ENCODE measurements at places on chromosomes 5 and 9.

GRCh38 chr9:84206801-84207370 is 133.7 kb downstream of the SLC28A3 start:
- no peak for DNase-seq

DNA sequence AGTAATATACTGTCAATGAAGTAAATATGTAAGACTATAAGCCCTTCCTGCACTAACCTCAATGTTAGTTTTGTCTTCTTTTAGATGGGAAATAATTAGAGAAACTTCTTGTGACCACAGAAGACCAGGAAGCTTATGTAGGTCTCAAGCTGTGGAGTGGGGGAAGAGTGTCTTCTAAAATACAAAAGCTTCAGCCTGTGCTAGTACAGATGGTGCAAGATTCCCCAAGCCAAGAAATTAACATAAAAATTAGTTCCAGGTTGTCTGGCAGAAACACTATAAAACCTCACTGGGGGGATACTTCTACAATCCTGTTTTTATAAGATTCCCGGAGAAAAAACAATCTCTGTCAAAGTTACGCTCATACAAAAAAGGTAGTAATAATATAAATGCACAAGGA is 103.6 kb downstream of the FNBP1 start:
- DNase-seq: no peak

- no peak for DNase-seq
These were observed 1008.9 kb downstream of the EFNA5 start for GRCh38 chr5:106661866-106662265.

DNA sequence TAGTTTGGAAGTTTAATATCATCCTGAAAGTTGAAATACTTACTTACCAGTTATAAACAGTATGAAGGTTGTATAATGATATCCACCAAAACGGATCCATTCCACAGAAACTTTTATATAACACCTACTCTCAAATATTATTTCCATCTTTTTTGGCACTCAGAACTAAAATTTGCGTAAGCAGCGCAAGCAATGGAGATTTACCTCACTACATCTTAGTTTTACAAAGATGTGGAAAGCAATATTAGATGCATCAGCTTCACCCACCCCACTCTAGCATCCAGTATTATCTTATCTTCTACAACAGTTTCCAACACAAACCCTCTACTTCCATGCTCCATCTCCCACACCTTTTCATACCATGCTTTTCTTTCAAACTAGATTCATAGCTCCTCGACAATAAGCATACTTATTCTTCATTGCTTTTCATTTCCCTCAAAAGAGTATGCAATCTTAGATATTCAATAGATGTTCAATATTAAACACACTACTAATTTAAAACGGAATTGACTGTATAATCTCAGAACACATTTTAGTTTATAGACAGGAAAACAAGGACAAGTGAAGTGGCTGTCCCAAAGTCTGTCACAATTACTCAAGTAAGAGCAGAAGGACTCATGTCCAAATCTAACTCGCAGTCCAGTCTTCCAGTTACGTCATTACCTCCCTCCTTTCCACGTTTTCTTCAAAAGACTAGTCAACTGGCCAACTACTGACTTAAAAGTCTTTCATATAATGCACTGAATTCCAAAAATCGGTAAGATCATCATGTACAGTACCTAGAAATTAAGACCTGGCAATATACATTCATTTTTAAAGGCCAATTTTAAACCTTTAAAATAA is 2.2 kb downstream of the PPP2CA start:
- DNase-seq: no peak

DNA sequence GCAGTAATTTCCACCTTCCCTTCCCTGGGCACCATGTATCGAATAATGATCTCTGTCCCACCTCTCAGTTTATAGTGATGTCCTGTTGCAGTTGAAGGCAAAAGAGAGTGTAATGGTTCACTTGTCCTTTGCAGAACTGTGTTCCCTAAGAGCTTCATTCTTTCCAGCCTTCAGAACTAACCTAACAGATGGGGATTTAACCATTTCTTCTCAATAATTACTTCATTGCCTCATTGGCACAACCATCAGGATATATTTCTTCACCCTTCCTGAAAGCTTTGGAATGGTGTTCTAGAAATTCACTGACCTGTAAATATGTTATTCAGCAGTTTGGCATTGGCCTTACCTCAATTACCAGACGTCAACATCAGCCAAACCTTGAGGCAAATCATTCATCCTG is 83.9 kb upstream of the PRRC1 start:
- no peak for DNase-seq

DNA sequence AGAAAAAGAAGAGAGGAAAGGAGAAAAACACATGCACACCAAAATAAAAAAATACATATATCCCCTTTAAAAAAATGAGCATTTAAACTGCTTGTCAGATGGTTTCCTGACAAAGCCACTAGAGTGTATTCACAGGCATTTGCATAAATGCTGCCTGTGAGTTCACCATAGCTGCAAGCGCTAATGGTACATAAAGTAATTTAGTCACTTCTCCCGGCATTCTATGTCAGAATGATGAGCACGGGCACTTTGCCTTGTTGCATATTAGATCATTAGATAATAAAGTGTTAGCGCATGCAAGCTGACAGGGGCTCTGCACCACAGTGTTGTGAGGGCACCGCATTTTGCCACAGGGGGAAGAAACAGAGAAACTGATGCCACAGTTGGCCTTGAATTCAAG is 280.6 kb downstream of the EBF1 start:
- no peak for DNase-seq
